ENCODE measurements at places on chromosomes 12 and 14.
A peak's percentile ranks its signal among the peaks of the same experiment; 100 is the strongest.

GRCh38 chr12:98399532-98399931 is 115.9 kb upstream of the TMPO start:
- peak; percentile 70 for DNase-seq

DNA sequence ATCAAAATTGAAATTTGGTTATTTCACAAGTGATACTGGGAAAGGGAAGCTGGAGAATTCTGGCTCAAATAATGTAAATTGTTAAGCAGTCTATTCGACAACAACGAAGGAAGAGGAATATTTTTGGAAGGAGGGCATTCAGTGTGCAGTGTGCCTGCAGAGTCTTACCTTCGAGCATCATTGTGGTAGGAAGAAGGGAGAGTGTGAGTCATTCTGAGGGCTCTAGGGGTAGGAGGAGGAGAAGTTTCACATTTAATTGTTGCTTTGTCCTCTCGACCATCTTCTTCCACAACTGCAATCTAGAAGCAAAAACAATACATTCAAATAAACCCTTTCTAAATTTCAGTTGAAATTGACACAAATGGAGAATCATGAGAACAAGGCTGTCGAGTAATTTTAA is 263.0 kb downstream of the ACSS3 start:
- no peak for DNase-seq

DNA sequence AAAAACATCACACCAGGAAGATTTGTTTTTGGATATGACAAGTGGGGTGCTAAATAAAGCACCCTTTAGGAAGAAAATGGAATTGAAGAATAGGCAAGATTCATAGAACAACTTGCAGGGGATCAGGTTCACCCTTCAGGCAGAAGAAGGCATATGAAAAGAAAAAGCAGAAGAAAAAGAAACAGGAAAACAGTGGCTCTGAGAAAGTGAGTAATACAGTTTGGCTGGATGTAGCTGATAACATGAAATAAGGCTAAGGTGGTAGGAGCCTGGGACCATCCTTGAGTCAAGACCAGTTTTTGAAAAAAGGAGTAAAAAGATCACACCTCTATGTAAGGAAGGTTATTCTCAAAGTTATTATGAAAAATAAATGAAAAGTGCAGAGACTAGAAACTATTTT is 42.4 kb downstream of the TRIP11 start:
- DNase-seq = no peak

- DNase-seq = peak; percentile 98
These were observed 204.8 kb downstream of the NUAK1 start for GRCh38 chr12:105933671-105934665.

DNA sequence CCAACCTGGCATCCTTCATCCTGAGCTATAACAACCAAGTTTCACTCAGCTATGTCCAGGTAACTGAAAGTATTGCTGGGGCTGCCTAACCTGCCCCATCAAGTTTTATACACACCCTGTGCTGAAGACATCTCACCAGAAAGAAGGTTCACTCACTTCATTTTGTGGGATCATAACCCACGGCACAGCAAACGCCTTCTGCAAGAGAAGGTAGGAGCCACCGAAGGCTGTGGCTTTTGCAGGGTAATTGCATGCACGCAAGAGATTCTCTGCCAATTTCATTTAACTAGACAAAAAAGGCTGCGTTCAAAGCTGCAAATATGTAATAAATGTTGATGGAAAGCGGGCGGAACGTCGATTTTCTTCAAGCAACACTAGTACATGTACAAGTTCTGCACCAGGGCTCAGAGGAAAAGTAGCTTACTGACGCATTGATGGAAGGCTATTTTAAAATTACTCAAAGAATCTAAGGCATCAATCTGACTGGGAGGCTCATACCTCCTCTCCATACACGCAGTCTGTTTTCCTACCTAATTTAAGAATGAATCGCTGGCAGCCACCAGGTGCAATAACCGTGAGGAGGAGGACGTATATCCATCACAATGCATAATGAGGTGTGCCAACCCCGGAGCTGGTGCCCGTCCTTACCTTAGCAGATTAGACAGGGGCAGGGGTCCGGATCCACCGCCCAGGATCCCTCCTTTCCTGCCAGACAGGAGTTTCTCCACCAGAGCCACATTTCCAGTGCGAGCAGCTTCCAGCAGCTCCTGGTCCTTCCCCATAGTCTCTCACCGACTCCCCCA is 1.1 kb downstream of the ANKS1B start:
- DNase-seq = no peak

DNA sequence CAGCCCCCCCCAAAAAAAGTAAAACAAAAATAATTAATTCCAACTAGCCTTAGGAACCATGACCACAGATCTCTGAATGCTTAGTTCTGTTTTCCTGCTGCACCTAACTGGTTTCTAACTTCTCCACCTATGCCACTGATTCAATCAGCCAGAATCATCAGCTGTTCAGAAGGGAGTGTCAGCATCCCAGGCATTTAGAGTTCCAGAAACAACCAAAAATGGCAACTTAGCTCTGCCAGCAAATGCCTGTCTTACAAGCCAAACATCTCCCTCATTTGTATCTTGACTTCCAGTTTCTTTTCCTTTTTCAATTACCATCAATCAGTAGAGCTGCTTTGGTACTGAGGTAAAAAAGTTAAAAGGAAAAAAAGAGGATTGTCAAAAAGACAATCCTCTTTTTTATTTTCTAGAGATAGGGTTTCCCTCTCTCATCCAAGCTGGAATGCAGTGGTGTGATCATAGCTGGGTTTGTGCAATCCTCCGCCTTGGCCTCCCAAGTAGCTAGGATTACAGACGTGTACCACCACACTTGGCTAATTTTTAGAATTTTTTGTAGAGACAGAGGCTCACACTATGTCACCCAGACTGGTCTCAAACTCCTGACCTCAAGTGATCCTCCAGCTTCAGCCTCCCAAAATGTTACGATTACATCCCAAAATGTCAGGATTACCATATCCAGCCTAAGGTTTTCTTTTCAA is 45.2 kb upstream of the ISM2 start:
- DNase-seq = no peak

- no peak for DNase-seq
These were observed 13.9 kb downstream of the SLC25A29 start for GRCh38 chr14:100292301-100292775.

DNA sequence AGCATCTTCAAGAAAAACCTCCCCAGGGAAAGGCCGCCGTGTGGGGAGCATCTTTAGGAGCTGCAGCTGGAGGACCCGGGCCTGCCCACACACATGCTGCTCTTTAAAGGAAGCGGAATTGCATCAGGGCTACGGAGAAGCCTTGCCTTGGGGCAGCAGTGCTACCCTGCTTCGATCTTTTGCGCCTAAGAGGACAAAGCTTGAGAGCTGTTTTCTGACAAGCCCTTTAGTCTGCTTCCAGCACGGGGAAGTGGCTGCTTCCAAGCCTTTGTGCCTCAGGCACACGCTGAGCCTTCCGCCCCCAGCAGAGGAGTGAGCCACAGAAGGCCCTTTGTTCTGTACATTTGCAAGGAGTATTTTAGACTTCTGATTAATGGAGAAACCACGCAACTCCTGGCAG is 31.5 kb downstream of the COA8 start:
- DNase-seq = peak; percentile 80

- no peak for DNase-seq
These were observed 186.1 kb downstream of the PLCZ1 start for GRCh38 chr12:18551701-18552100.

DNA sequence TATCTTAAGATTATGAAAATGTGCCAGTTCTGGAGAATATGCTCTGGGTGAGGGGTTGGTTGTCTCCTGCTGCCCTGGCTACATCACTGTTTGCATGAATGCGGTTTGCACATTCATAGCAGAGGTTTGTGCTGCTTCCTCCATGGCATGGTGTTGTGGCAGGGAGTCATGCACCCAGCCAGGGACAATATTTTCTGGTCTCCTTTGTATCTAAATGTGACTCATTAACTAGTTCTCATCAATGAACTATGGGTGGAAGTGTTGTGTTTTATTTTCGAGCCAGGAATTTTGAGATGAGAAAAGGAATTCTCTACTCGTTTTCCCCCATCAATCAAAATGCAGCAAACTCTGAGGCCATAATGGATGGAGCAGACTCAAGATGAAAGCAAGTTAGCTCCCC is 527.3 kb downstream of the SNAPC1 start:
- DNase-seq = peak; percentile 83

DNA sequence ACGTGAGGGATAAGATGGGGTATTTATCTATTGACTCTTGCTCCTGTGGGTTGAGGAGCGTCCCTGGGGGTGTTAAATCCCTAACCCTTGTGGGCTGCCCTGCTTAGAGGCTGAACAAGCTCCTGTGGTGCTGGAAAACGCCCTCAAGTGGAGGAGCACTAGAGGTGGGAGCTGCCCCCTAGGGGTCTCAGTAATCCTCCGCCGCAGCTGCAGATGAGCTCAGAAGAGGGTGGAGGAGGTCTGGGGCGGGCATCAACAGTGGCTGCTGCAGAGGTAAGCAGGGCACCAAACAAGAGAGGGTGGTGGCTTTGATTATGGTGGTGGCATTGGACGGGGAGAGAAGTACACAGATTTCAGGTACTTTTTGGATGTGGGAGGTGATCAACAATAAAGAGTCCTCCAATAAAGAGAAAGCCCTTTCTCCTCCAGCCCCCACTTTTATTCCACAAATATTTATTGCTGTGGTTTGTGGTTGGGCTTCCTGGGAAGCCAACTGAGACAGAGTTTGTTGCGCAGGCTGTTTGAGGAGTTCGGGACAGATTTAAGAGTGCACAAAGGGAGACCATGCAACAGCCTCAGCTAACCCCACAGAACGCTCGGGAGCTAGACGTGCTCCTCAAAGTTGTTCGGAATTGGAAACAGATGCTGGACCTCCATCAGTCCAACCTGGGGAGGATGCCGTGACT is 179.9 kb downstream of the ADCK1 start:
- DNase-seq = peak; percentile 29

- no peak for DNase-seq
These were observed 7.4 kb downstream of the MDM2 start for GRCh38 chr12:68815232-68815927.

GRCh38 chr12:95673576-95673975 is 117.0 kb downstream of the NTN4 start:
- DNase-seq = no peak

DNA sequence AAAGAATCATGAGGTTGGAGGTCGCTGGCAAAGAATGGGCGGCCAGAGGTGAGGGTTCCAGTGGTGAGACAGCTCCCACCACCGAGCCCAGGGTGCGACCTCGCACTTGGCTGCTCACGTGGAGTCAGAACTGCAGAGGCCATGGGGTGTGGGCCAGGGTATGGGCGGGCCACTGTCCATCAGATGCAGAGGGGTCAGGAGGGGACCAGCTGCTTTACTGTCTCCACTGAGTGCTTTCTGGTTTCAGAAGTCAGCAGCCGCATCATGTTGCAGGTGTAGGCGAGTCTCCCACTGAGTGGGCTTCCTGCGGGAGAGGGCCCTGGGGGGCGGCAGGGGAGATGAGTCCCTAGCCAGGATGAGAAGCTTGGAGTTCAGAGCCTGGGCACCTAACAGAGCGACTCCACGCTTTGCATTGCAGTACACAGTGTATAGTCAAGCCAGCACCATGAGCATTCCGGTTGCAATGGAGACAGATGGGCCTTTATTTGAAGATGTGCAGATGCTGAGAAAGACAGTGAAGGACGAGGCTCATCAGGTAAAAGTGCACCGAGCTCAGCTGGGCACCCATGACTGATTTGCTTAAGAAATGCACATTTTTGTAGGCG is 46.9 kb upstream of the DYNC1H1 start:
- no peak for DNase-seq

- DNase-seq = no peak
These were observed 158.8 kb upstream of the PRMT8 start for GRCh38 chr12:3332188-3332587.

DNA sequence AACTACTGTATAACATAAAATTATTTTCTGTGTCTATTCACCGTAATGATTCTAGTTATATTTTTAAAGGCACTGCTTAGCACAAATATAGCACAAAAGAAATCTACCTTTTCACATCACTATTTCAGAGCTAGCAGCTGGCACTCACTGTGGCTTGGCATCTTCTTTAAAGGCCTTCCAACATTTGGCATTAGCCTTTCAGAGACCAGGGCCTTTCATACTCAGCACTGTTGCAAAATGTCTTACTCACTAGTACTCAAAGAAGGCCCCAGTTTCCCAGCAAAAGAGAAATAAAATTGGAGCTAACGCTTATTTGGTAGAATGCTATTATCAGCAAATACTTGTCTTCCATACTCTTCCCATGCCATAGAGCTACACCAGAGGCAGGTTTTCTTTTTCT is 238.4 kb downstream of the MED13L start:
- no peak for DNase-seq

DNA sequence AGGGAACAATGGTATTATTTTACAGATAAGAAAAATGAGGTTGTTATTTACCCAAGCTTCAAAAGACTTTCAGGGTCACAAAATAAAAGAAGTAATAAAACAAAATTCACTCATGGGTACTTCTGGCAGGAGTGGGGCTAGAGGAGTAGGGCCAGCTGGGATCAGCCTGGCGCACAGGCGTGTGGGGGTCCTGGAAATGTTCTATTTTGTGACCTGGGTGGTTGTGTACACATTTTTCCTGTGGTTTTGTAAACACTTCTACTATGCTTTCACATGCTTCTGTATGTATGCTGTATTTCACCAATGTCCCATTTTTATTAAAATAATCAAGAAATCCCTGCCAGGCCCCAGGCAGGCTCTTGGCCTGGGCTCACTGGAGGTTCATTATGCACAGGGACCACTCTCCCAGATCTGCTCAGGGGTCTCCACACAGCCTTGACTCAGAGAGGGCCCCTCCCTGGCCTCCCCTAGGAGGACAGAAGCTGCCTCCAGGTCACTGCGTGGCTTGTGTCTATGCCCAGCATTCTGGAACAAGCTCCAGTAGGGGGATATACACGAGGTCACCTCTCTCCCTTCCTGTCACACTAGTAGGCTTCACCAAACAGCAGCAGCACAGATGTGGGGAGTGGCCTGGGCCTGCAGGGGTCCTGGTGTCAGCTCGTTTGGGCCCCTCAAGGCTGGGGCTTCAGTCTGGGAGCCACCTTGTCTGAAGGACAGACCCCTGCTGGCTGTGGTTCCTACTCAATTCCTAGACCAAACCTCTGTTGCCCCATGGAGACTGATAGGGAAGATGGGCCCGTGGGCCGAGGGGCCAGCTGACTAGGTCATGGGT is 37.8 kb downstream of the ANAPC7 start:
- DNase-seq = no peak
